ENCODE measurements at places on chromosomes 11 and 22.

DNA sequence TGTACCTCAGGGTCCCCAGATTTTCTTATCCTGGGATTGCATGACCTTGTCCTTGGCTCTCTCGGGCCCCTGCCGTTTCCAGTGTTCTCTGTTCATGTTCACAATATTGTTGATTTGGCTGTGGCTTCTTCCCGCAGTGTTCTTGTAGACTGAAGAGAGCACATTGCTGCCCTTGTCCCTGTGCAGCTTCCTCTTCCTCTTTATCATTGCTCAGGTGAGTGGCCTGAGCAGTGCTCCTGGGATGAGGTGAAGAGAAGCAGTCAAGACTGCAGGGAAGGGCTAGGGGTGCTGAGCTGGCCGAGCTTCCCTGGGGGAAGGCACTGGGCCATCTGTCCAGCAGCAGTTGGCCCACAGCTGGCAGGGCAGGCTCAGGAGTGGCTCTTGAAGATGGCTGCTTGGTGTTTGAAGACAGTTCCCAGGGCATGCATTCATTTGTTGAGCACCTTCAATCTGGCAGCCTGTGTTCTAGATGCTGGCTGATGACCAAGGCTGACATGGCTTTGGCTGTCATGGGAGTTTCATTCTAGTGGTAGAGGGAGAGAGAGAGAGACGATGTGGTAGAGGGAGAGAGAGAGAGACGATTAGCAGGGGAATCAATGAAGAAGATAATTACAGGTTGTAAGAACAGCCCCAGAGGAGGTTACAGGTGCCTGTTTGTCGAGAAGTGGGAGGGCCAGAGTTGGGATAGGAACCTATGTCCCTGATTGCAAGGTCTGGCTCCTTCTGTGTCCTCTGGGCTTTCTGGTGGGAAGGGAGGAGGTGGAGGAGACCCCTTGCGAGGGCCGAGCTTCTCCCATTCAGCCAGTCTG, 17.4 kb downstream of the BMAL1 start:
- DNase-seq: no peak

DNA sequence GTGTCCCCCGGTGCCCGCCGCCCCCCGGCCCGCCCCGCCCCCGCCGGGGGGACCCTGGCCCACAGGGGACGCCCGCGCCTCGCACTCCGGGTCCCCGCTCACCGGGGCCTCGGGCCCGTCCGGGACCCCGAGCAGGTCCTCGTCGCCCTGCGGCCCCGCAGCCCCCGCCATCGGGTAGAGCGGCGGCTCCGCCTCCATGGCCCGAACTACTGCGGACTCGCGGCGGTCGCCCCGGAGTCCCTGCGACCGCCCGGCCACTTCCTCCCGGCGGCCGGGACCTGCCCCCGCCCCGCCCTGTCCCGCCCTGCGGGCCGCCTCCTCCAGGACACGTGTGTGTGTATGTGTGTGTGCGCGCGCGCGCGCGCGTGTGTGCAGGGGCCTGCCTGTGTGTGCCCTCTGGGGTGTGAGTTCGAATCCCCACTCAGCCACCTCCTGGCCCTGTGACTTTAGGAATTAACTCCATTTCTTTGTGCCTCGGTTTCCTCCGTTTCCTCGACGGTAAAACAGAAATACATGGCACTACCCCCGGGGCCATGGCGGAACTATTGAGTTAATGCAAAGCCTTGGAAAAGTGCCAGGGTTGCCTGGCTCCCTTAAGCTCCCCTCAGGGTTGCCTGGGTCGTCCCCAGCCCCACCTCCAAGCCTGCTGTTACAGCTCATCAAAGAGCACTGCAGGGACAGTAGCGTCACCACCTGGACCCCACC, at the start of gene UNC93B1:
UNC93B1 (minus strand) TSS at position 252 of the 705 bp plus-strand sequence; CDS start at position 198, 54 bp downstream.
- DNase-seq: peak; percentile 58

DNA sequence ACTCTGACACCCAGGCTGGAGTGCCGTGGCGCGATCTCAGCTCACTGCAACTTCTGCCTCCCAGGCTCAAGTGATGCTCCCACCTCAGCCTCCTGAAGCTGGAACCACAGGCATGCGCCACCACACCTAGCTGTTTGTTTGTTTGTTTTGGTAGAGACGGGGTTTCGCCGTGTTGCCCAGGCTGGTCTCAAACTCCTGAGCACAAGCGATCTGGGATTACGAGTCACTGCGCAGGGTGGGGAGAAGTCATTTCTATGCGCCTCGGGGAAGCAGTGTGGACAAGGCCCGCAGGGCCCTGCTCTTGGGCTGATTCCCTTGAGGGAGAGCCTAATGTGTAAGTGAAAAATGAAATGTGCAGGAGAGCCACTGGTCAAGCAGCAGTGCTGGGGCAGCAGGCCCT, 19.6 kb upstream of the SEPTIN5 start:
- no peak for DNase-seq

DNA sequence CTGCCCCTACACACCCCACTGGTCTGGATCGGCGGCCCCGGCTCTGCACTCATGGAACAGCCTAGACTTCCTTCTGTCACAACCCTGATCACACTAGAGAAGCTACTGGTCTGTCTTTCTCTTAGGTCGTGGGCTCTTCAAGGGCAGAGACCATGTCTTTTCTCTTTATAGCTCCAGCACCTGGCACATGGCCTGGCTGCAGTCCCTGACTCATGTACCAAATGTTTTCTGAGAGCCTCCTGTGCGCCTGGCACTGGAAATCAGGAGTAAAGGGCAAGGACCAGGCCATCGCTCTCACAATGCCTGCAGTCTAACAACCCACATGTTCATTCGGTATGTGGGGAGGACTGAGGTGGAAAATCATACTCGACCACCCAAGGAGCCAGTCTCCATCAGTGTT, 7.5 kb downstream of the ASCC2 start:
- DNase-seq: no peak

DNA sequence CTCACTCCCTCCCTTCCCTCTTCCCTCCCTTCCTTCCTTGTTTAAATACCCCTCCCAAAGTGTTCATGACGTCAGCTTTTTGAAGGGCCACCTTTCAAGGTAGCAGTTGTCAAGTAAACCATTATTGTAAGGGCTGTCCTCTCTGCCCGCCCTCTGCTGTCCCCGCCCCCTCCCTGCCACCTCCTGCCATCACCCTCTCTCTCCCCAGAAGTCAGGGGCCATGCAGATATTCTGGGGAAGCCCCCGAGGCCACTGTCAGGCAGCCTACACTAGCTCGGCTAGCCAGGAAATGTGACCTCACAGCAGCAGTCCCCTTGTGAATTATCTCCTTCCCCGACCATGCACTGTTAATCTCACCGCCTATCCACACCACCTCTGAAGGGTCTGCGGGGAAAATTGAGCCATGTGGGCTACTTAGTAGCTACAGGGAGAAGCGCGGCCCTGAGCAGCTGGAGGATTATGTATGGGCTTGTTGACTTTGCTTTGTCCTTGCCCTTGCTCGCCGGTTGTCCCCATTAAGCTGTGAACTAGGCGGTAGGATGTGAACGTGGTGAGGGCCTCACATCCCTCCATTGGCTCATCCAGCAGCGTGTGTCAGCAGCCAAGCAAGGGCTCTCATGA, 42.1 kb upstream of the ATXN10 start:
- DNase-seq: no peak

GRCh38 chr11:72238040-72238450, 5.9 kb downstream of the PHOX2A start:
- DNase-seq: no peak

- no peak for DNase-seq
Observed at GRCh38 chr11:8098879-8099278, 17.9 kb downstream of the TUB start.

- DNase-seq: no peak
Observed at GRCh38 chr22:28933321-28933720, 49.9 kb downstream of the ZNRF3 start.

DNA sequence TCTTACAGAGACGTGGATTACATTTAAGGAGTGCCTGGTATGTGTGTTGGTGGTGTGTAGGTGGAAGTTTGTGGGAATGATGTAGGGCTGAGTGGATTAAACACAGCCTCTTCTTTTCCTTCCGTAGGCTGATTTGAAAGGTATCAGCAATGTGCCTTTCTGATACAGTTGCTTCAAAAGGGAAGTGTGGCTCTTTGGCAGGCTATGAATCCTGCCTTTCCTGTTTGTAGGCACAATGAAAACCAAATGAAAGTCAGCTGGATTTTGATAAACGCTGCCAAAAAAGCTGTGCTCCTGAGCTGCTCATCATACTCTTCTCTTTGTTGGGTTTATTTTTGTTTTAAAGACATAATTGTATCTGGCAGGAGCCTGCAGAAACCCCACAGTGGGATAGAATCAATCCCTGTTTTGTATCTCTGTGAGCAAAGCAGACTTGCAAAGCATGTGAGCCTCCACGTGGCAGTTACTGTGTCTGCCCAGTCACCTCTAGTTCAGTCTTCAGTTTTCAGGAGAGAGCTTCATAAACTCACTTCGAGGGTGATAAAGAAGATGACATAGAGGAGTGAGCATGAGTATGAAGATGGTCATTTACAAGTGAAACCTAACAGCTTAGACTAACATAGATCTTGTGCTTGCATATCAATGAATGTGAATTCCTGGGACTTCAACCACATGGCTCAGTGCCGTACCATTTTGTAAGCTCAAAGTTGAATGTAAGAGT, 655.7 kb upstream of the KIRREL3 start:
- DNase-seq: no peak

GRCh38 chr11:45892856-45893255, 7.4 kb downstream of the MAPK8IP1 start:
- DNase-seq: no peak

GRCh38 chr11:70031631-70032469, 46.3 kb upstream of the ANO1 start:
- no peak for DNase-seq

DNA sequence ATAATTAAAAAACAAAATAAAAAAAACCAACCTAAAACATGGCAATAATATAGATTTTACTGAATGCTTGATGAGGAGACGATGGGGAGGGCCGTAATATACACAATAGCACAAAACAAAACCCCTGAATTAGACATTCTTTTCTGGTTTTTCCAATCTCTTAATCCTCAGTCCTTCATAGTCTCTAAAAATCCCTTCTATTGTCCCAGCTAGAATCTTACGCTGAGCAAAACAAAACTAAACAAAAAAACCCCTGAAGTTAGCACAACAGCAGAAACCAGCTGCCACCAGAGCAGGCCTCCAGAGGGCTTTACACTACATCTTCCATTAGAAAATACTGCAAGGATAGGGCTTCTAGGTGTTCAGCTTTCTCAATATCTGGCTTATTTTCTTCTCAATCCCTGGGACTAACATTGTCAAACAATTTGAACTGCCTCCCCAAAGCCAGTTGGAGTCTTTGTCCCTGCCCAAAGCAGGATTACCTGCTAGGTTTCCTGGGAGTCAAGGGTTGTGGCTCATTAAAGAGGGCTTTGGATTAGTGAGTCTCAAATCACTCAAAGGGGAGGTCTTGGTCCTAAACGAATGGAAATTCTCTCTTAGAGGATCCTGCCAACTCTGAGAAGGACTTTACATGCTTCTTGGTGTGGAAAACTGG, 2.1 kb upstream of the RNF26 start:
- no peak for DNase-seq

DNA sequence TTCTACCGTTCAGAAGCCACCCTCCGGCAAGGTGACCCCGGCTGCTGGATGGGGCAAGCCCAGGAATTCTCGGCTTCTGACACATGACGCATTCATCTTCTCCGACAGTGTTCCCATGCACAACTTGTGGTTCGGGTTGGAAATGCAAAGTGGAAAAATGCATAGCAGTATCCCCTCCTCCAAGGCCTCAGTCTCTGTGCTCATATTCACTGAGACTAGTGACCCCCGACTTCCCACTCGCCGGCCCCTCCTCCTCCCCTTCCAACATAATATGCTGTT, 70.0 kb upstream of the NTM start:
- no peak for DNase-seq

- DNase-seq: no peak
Observed at GRCh38 chr11:124656774-124657630, 16.5 kb downstream of the SIAE start.

DNA sequence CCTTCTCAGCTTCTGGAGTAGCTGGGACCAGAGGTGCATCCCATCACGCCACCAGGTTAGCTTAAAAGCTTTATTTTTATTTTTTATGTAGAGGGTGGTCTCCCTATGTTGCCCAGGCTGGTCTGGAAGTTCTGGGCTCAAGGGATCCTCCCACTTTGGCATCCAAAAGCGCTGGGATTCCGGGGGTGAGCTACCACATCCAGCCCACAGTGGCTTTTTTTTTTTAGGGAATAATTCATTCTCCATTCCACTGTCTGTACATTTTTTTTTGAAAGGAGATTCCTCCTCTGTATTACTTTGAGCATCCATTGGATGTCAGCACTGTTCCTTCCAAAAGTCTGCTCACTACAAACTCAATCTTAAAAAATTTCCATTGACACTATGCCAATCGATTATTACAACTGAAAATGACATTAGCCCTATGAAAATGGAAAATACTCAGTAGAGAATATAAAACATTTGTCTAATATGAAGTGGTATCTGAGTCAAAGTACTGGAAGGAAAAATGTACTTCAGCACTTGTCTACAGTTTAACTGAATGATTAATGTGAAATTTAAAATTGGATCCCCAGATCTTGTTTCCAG, 1.3 kb upstream of the LPXN start:
- no peak for DNase-seq

- no peak for DNase-seq
Observed at GRCh38 chr22:23067023-23067650, 3.2 kb upstream of the GNAZ start.

DNA sequence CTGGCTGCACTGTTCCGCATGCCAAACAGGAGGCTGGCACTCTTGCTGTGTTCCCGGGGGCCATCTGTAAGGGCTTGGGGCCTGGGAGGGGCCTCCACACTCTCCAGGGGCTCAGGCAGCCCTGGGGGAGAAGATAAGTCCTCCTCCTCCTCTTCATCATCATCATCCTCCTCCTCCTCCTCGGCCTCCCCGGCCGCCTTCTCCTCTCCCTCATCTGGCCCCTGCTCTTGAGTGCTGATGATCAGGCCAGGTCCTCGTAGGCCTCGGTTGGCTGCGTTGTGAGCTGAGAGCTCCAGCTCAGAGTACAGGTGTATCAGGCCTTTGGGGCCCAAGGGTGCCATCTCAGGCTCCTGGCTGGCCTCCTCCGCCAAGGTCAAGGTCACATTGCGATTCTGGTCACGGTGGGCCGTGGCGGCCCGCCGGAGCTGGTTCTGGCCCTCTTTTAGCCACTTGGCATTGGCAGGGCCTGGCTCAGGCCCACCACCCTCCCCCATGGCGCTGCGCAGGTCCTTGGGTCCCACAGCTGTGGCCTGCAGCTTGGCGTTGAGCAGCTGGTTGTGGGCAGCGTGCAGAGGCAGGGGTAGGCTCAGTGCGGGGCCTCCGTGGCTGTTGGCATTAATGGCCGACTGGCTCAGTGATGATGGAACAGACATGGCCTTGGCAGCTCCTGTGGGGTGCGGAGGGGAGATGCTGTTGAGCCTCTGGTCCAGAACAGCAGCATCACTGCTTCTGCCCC, 8.0 kb downstream of the APBB1 start:
- DNase-seq: no peak

DNA sequence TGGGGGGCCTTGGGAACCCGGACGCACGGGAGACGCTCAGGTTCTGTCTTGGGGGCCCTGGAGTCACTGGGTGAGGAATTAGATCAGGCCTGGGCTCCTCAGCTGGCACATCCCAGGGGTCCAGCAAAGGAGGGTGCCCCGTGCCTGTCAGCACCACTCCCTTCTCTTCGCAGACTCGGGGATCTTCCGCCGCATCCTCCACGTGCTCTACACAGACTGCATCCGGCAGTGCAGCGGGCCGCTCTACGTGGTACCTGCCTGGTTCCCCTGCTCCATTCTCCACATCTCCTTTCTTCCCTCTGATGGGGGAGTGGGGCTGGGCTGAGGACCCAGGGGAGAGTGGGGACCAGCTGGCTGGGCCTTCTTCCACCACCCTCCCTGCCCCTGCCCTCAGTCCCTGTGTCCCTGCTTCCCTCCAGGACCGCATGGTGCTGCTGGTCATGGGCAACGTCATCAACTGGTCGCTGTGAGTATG, 6.7 kb upstream of the TAGLN start:
- no peak for DNase-seq
